ENCODE measurements at places on chromosomes 7 and 10.

- no peak for DNase-seq
Measured at GRCh38 chr7:155862123-155862892, 50.0 kb upstream of the SHH start.

GRCh38 chr10:90963331-90963730, 42.4 kb upstream of the ANKRD1 start:
- no peak for DNase-seq

DNA sequence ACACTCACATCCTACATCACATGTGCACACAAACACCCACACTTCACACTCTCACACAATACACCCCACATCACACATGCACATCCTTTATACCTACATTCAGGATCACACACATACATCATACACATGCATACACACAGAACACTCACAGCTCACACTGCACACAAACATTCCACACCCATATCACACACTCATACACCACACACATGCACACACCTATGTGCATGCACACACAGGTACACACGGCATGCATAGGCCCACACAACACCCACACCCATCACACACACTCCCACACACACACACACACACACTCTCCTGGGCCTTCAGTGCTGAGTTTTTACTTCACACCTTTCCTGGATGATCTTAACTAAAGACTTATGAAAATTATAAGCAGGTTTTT, 220.5 kb downstream of the DNAJB6 start:
- DNase-seq, result no peak

DNA sequence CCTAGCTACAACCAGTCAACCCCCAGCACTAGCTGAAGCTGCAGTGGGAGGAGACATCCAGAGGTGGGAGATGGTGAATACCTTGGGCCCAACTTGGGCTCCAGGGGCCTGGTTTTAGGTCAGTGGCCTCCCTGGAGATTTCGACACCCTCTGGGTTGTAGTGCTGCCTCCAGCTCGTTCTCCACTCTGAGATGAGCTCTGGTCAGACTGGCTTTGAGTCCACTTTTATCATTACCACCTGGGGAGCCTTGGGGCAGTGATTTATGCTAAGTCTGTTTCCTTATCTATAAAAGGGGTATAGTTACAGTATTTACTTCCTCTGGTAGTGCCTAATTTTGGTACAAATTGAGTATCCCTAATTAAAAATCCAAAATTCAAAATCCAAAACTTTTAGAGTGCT, 22.8 kb downstream of the PPIA start:
- no peak for DNase-seq

- no peak for DNase-seq
Measured at GRCh38 chr10:53690524-53691240, 918.1 kb upstream of the MBL2 start.

Measured in stimulated activated CD4-positive, alpha-beta T cell treated with anti-CD3 and anti-CD28 coated beads, Interleukin-1b, Interleukin-23, amount 100 ng/mL, for 24 hours (primary cell).